ENCODE measurements at places on chromosomes 6 and 20.

- no peak for DNase-seq
These were observed 41.4 kb downstream of the CBFA2T2 start for GRCh38 chr20:33531047-33531877.

DNA sequence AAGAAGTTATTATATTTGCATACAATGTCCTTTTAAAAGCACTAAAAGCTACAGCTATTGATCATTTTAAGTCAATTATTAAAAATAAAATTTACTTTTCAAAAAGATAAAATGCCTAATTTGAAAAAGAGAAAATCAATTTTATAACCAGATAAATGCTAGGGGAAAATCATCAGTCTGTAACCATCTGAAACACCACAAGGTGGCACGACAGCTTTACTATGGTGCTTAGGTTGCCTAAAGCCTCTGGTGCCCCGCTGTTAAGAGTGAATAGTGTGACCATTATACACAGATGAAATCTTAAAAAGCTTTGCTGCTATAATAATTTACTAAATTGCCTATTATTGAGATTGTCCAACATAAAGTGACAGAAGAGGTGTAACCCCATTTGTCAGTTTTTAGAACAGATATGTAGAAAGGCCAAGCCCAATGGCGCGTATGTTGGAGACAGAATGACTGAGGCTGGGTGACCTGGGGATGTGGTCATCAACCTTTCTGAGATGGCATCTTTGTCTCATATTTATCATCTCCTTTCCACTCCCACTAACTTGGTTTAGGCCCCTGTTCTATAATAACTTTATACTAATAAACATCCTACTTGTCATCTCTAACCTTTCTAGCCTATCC, 100.8 kb downstream of the MOXD1 start:
- DNase-seq: no peak

GRCh38 chr20:41213150-41213820, 75.9 kb downstream of the PLCG1 start:
- DNase-seq: no peak

DNA sequence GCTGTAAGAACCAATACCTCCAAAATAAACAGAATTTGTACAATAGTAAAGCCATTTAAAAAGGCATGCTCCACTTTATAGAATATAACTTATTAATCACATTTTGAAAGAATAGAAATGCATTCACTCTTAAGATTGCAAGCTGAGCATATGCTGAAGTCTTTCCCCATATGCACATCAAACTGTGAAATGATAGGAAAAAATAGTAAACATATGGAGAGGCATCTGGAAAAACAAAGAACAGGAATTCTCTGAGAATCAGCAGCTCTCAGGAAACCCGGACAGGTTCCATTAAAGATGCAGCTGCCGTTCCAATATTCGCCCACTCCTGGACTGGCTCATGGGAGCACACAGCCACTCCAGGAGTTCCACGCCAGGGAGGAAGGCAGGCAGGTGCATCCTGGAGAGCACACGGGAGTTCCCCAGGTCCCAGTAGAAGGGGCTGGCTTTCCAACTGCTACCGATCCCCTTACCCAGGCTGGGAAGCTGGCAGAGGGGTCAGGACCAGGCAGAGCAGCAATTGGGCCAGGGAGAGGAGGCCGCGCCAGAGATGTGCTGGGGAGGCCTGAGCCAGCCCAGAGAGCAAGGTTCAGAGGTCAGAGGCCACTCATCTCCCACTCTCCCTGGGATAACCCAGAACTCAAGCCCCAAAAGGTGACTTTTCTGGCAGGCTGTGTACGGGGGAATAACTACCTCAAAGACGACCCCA, 111.1 kb downstream of the DLL1 start:
- DNase-seq: no peak

DNA sequence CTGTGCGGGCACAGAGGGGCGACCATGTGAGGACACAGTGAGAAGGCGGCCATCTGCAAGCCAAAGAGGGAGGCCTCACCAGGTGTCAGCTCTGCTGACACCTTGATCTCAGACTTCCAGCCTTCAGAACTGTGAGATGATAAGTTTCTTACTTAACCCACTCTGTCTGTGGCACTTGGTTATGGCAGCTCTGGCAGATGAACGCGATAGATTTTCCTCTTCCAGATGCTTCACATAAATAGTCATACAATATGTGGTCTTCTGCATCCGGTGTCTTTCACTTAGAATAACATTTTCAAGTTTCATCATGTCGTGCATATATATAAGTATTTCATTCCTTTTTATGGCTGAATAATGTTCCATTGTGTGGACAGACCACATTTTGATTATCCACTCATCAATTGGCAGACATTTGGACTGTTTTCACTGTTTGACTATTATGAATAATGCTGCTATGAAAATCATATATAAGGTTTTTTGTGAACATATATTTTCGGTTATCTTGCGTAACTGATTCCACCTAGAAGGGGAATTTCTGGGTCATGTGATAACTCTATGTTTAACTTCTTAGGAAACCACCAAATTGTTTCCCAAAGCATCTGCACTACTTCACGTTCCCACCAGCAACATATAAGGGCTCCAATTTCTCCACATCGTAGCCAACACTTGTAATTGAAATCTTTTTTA, 30.2 kb downstream of the PRR18 start:
- no peak for DNase-seq

DNA sequence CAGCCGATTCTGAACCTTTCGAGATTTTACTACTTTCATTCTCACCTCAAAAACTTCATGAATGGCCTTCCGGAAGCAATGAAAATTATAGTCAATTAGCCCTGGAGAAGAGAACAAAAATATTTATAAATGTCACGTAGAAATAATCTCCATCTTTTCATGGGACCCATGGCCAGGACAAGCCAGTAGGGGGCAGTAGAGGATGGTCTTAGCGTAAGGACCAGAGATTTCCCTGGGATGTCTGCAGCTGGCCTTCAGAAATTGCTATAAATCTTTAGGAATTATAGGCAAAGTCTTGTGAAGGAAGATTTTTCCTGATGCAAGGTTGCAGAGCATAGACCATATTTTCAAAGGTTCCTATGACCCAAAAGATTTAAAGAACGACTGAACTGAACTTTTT, 15.6 kb upstream of the UBE2J1 start:
- DNase-seq: peak; percentile 17

DNA sequence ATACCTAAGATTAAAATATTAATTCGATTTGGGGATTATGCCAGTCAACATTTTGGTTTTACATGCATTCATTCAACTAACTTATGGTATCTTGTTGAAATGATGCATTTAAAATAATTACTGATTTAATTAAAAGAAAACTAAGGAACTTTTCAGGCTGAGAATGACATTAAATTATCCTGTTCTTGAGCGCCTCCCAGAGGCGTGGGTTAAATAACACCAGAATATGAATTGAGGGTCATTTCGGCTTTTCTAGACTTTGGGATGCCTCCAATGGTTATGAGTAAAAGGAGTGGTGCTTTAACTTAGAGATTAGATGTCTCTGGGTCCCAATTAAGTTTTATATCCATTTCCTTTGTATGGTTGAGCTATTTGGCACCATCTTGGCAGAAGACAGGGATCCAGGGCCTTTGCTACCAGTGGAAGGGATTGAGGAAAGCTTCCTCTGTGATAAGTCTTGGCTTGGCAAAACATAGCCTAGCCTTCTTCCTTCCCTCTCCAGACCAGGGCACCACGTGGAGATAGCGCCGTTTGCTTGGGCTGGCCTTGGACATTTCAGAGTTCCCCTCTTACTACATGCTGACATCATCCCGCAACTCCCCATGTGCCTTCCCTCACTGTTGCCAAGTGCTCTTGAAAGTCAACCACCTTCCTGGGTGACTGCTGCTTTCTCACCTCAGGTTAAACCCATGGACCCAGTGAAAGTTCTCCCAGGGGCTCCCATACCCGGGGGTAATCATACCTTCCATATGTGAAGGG, 28.7 kb downstream of the GNAS start:
- DNase-seq: no peak

- no peak for DNase-seq
These were observed 303.8 kb upstream of the THEMIS start for GRCh38 chr6:128204616-128205015.

DNA sequence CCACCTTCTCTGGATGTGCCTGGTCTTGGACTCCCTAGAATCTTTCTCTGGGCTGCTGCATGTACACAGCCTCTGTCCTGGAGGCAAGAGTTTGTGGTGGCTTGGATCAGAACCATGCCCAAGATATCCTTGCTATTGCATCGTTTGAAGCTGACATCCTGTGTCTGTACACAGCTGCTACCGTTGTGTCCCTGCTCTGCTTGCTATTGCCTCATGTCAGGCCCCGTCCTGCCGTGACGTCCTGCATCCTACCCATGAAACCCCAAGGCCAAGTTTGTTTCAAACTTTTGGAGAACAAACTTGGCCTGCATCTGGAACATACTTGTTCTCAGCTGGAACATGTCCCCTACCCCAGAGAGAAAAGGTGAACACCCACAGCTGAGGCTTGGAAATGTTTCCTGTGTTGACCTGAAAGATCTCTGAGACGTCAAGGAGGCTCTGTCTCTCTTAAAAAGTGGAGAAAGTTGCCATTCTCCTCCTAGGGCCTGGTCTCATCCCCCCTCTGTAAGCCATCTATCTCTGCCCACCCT, 78.1 kb downstream of the HFE start:
- no peak for DNase-seq

DNA sequence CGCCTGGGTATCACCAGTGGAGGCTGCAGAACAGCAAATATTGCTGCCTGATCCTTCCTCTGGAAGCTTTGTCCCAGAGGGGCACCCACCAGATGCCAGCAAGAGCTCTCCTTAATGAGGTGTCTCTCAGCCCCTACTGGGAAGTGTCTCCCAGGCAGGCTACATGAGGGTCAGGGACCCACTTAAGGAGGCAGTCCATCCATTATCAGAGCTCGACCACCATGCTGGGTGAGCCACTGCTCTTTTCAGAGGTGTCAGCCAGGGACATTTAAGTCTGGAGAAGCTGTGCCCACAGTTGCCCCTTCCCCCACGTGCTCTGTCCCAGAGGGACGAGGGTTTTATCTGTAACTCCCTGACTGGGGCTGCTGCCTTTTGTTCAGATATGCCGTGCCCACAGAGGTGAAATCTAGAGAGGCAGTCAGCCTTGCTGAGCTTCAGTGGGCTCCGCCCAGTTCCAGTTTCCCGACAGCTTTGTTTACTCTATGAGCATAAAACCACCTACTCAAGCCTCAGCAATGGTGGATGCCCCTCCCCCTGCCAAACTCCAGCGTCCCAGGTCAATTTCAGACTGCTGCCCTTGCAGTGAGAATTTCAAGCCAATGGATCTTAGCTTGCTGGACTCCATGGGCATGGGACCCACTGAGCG, 25.9 kb upstream of the AIG1 start:
- no peak for DNase-seq

DNA sequence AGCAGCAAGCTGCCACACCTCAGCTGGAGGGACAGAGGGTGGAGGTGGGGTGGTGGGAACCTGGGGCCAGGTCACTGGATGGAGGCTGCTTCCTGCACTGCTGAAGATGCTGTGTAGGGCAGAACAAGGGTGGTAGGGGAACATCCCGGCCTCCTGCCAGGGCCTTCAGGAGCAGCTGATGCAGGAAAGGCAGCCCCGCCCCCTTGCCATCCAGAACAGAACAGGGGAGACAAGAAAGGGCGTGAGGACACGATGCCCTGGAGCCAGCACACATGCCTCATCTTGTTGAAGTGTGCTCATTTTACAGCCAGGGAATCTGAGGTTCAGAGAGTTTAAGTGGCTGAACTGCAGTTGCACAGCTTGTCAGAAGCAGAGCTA, 43.1 kb upstream of the PHACTR3 start:
- no peak for DNase-seq

DNA sequence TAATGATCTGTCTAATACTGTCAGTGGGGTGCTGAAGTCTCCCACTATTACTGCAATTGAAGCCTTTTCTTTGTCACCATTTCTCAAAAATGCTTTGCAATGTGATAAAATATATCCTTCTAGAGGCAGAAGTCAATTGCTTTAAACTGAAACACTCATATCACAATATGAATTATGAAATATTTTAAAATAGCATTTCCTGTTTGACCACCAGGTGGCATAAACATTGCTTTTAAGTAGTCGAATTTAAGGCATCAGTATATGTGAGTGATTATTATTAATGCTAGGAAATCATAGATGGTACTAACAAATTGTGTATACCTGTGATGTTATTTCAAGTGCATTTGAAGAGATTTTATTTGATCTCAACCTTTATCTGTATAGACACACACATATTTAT, 87.5 kb downstream of the MEI4 start:
- DNase-seq: no peak

GRCh38 chr6:25556516-25556915, 95.5 kb upstream of the SCGN start:
- DNase-seq: peak; percentile 52

DNA sequence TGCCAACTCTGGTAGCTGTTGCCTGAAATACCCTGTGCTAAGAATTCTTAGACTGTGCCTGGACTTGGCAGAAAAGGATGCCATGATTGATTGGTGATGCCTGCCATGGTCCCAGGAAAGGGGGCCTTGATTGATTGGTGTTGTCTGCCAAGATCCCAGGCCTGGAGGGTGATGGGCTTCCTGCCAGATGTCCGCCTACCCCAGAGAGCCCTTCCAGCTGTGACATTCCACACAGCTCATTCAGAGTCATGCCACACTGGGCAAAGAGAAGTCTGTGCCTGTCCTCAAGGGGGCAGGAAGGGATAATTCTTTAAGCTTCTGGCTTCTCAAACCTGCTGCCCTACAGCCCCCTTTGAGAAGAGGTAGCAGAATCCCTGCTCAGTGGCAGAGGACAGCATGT, 24.6 kb downstream of the RIMS4 start:
- DNase-seq: no peak

GRCh38 chr6:170232186-170233002, 58.5 kb downstream of the DLL1 start:
- DNase-seq: no peak

- DNase-seq: no peak
These were observed 25.0 kb downstream of the TTBK1 start for GRCh38 chr6:43268355-43268700.

GRCh38 chr6:38346291-38347079, 293.2 kb downstream of the BTBD9 start:
- DNase-seq: no peak

- DNase-seq: no peak
These were observed 249.8 kb upstream of the PMEPA1 start for GRCh38 chr20:57959589-57959988.

DNA sequence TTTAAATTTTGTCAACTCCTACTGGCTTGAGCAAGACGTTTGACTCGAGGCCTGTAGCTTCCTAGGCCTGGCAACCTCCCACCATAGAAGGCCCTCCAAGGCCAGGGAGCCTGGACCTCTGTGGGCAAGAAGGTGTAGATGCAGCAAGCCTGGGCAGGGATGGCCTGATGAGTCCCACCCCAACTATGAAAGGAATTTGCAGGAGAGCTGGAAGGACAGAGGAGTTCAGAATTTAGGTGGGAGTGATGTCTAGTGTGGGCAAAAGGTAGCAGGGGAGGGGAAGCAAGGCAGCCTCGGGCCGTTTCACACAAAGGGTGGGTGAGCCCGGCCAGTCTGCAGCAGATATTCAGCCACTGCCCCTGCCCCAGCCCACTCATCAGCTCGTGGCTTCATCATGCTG, 245.2 kb downstream of the CDH26 start:
- no peak for DNase-seq
